Progenitor cell of endocrine pancreas (in vitro differentiated cells): ENCODE measurements at places on chromosomes 1 and 21. TPM values are rescaled to one million over a fixed set of nuclear protein-coding genes. Genes with fewer than 3 reads are reported as not detected.

DNA sequence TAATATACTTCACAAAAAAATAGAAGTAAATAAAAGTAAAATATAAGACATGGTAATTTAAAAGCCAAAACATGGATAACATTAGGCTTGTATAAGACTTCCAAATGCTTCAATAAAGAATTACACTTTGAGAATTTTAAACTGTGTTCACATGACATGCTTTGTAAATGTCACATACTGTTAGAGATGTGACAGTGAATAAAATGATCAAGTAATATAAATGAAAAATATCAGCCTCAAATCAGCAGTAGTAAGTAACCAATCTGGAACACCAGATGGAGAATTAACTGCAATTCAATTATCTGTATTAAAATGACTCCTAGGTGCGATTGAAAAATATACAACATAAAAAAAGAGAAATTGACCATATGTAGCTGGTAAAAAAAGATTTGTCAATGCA is 1260.8 kb downstream of the BRINP3 start:
- no peak for DNase-seq

SESN2 gene
- 22.2 and 25.8 TPM in 2 replicates for total RNA-seq

- DNase-seq, result no peak
Measured at GRCh38 chr1:234614081-234614489, 4.1 kb upstream of the IRF2BP2 start.

- no peak for DNase-seq
Measured at GRCh38 chr21:45211661-45212060, 76.0 kb downstream of the POFUT2 start.

DNA sequence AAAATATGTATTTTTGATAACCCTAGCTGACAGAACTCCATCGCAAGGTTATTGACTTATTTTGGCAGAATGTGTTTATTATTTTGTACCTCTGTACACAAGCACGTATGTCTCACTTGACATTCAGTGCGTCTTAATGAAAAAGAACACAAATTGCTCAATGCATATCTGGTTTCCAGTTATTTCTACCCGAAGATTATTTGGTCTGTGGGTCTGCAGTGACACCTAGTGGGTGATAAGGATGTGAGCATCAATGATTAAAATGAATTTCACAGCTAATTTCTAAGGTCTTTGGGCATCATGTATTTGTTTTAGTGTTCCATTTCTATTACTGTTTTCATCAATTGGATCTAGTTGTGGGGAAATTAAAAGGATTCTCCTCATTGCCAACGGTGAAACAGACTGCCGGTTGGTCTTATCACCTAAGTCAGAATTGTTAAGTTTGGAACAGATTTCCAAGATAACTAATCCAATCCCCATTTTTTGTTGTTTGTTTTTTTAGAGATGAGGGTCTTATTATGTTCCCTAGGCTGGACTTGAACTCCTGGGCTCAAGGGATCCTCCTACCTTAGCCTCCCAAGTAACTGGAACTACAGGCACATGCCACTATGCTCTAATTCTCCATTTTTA is 13.9 kb downstream of the DDX20 start:
- no peak for DNase-seq

GBP2 gene
- 0.10 TPM in 1 of 2 replicates, not detected in the other for total RNA-seq

- no peak for DNase-seq
Measured at GRCh38 chr1:59346429-59346828, 49.5 kb downstream of the FGGY start.
